ENCODE measurements at places on chromosomes 6 and 20.

- peak; percentile 22 for DNase-seq
Observed at GRCh38 chr20:32484225-32484957, 100.7 kb downstream of the NOL4L start.

GRCh38 chr6:14517516-14518105 lies 400.0 kb downstream of the CD83 start:
- no peak for DNase-seq

GRCh38 chr20:19966840-19967239 lies 50.3 kb upstream of the NAA20 start:
- DNase-seq, result no peak

DNA sequence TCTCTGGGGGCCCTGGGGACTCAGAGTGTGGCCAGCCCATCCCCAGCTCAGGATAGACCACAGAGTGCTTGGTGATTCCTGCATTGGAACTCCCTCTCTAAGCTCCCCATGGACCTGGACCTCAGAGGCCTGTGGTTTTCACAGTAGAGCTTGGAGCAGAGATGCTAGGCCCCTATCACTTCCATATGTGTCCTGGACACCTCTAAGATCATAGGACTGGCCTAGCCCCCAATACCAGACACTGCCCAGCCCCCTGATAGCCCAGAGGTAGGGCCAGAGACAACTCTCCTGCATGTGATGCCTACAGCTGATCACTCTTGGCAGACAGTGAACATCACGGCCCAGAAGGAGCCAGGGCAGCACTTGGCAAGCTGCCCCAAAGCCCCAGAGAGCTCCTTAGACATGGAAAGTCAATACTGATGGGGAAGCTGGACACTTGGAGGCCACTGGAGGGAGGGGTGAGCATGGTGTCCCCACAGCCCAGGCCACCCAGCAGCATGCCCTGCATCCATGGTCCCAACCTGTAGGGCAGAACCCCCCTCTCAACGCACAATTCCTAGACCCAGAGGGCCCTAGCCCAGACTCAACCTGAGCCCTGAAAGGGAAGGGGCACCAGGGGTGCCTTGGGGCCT lies 27.1 kb downstream of the UBD start:
- no peak for DNase-seq

GRCh38 chr6:151493804-151494234 lies at the start of gene CCDC170:
Gene CCDC170 (plus strand): TSS chr6:151494017. CDS start chr6:151494129, 112 bp downstream.
- DNase-seq, result no peak

DNA sequence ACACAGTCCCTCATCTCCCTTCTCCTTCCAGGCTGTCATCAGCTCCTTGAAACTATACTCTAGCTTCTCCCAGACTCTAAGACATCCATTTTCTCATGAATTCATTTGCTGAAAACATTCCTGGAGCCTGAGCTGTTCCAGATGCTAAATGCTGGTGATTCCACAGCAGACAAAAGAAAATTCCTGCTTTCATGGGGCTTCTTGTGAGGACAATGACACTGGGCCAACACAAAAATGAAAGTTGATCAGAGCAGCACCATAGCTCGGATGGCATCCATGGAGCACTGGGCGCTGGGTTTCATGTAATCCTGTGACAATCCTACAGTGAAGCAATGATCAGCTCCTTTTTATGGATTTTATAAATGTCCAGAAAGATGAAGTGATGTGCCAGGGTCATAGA lies 47.4 kb upstream of the STX16 start:
- DNase-seq, result no peak

DNA sequence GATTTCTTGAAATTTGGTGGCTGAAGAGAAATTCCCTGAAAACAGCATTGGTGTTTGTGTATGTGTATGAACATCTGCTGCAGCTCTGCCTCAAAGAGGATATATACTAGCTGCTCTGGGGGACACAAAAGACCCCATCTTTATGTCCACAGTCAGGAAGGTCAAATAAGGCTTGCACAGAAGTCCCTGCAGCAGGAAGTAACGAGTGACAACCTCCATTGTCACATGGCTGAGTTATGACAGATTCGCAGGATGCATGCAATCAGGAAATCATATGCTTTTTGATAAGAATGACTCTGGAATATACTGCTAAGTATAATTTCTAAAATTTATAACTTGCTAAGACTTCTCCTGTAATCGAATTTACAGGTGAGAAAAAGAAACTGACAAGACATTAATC lies 225.9 kb upstream of the CST7 start:
- no peak for DNase-seq

DNA sequence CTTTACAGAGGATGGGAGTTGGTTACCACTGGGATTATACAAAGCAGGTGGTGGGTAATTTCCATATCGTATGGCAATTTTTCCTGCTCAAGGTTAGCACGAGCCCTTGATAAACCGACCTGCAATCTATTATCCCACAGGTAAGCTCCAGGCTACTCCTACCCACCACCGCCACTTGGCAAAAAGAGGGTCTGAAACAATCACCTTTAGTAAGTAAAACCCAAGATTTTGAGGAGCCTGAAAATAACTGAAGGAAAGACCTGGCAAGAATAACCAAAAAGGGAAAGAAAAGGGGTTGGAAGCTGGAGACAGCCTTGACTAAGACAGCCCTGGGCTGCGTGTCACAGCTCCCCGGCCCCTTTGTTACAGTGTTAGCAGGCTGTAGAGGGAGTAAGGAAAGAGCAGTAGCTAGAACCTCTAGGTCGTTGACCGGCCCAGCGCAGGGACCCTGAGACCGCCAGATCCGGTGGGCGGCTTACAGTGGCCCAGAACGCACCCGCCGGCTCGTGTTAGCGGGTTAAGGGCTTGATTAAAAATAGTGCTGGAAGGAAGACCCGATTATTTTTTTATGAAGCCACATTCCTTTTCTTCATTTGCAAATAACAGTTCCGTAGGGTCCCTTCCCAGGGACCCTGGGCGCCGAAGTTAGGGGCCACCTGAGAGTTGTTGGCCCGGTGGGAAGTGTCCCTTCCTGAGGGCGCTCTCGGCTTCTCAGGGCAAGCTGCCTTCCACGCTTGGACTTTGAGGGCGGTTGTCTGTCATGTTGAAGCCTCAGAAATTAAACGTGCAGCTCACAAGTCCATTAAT lies 30.5 kb downstream of the TFAP2B start:
- no peak for DNase-seq

- DNase-seq, result no peak
Observed at GRCh38 chr6:113857556-113858479, 673 bp downstream of the MARCKS start.

- DNase-seq, result no peak
Observed at GRCh38 chr20:10718661-10719060, 44.9 kb upstream of the JAG1 start.

- no peak for DNase-seq
Observed at GRCh38 chr6:105272786-105273185, 93.0 kb upstream of the POPDC3 start.

GRCh38 chr6:40302856-40303454 lies 284.2 kb downstream of the LRFN2 start:
- no peak for DNase-seq

DNA sequence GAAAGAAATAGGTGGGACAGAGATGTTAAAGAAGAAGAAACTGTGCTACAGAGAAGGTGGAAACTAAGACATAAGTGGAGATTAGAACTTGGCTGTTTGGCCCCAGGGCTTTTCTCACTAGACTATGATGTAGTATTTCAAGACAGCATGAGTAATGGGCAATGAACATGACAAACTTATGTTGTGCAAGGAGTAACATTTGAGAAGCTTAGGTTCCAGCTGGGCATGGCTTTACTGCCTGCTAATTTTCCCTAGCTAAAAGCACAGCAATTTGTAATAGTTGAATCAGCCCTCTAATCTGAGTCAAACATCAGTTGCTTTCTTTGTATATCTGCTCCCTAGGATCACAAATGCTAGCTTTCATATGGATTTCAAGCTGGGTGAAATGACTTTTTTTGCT lies 294.3 kb upstream of the BMP2 start:
- no peak for DNase-seq

DNA sequence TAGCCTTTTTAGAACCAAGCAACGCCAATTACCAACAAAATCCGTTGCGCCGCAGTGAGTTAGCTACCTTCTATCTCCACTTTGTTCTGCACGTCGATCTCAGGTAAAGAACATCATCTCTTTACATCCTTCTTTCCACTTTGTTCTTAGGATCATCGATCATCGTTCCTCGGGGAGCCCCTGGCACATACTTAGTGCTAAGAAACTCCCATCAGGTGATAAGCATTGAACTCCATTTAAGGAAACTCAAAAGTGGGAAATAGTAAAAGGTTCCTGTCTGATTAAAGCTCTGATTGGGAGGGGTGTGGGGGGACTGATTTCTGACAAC lies 227.0 kb upstream of the PRSS16 start:
- DNase-seq, result no peak

GRCh38 chr20:59405226-59406200 lies 105.1 kb downstream of the EDN3 start:
- DNase-seq, result no peak

DNA sequence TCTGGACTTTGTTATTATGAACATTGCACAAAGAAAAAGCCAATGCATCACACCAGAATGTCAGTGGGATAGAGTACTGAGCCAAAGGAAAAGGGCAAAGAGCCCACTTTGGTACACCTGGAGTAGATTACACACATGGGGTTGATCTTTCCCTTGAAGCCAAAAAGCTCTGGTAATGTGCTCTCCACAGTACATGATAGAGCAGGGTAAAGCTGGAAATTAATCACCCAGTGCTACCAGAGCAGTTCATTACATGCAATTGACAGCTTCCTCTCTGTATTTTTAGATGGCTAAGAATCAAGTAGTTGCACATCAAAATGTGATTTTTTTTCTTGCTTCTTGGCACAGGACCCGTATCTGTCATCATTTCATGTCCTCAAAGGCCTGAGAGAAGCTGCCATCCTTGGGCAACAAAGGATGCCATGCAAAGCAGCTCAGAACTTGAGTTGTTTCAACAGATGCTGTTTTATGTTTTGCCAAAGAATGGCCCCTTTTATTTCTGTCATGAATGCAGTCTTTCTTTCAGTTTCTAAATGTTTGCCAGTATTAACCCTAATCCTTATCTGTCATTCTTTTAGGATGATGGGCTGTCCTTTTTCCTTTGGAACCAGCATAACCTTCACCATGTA lies 88.1 kb downstream of the HDGFL1 start:
- no peak for DNase-seq

- no peak for DNase-seq
Observed at GRCh38 chr6:112562301-112563231, 215.4 kb downstream of the RFPL4B start.

DNA sequence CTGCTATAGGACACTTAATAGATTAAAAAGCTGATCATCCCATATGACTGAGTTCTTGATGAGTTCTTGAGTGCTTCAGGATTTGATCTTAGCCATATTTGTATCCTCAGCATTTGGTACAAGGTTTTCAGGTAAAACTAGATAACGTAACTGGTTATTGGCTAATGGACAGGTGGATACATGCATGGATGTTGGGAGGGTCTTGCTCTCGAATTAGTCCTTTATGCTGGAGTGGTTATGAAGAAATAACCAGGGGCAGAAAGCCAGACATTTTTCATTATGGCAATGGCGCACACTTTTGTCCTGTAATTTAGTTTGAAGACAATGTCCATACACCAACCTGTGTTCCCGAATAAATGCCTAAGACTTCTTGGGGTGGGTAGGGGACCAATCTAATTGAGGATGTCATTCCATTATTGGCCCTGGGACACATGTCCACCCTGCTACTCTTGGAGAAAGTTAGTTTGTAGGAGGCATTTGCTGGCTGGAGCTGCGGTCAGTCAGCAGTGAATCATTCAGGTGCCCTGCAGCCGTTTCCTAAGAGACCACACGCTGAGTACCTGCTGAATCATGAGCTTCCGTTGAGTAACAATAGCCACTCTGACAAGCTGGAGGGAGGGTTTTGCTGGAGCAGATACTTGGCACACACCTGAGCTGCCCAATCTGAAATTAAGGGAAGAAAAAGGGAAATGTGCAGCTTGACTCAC lies 194.4 kb downstream of the FOXA2 start:
- no peak for DNase-seq

GRCh38 chr6:167129562-167129961 lies 6.7 kb downstream of the CCR6 start:
- DNase-seq, result no peak

GRCh38 chr6:105226598-105227294 lies 46.9 kb upstream of the POPDC3 start:
- DNase-seq, result no peak

DNA sequence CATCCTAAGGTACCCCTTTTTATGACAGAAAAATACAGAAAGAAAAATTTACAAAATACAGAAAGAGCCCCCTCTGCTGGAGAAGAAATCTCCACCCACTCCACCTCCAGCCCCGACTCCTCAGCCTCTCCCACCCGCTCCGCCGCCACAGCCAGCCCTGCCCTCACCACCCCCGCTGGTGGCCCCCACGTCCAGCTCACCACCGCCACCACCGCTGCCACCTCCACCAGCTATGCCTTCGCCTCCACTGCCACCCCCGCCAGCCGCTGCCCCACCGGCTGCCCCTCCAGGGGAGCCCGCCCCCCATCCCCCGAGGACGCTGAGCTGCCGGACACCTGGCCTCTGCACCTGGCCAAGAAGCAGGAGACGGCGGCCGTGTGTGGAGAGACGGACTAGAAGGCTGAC lies 17.7 kb downstream of the WFDC2 start:
- no peak for DNase-seq

DNA sequence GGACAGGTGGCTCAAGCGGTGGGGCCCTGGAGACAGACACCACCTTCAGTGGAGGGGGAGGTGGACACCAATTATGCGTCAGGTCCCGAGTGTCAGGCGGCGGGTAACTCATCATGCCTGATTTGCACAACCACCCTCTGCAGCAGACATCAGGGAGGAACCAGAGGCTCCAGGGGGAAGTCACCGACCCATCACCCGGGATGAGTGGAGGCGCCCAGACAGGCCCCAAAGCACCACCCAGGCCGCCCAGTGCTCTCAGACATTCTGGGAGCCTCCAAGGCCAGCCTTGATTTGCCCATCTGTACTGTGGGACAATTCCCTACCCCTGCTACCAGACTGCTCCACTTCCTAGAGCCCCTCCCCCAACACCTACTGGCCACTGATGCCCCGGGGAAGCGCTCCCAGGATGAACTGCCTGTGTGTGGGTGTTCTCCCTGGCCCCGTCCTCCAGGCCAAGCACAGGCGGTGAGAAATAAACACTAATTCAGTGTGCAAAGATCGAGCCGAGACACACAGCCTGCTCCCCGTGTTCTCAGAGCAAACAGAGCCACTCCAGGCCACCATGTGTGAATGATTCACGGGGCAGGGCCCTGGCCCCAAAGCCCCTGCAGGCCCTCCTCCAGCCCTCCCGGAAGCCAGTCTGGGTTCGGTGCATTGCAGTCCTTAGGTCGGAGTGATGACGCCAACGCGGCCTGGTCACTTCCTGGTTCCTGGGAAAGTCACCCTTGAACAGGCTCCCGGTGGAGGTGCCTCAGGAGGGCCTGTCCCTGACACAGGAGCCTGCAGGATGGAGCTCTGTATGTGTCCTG lies 107.2 kb downstream of the ASXL1 start:
- no peak for DNase-seq

GRCh38 chr6:4801491-4802110 lies 25.4 kb downstream of the CDYL start:
- no peak for DNase-seq

DNA sequence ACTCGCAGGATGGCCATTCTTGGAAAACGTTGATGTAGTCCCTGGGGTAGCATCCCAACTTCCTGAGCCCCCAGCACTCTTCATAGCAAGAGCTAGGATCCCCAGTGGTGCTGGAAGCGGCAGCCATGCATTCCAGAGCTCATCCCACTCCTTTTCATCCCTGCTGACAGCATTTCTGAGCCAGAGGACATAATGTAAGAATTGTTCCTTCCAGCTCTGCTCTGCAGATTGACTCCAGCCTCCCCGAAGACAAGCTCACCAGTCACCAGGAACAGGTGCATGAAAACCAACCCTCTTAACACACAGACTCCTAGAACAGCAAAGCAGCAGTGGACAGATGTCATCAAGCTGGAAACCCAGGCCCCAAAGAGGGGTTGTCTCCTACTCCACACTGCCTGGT lies 3.8 kb downstream of the SLC13A3 start:
- no peak for DNase-seq

- DNase-seq, result no peak
Observed at GRCh38 chr20:4854561-4854901, 132.8 kb downstream of the PRND start.

Data from activated CD4-positive, alpha-beta T cell treated with anti-CD3 and anti-CD28 coated beads, Interleukin-2, amount 10 ng/mL, durations not matched to agents 7 days and 5 days (primary cell).